GM23338 (cell line): ENCODE measurements at places on chromosomes 7 and 10. TPM values are rescaled to one million over a fixed set of nuclear protein-coding genes. Genes with fewer than 3 reads are reported as not detected.

DNA sequence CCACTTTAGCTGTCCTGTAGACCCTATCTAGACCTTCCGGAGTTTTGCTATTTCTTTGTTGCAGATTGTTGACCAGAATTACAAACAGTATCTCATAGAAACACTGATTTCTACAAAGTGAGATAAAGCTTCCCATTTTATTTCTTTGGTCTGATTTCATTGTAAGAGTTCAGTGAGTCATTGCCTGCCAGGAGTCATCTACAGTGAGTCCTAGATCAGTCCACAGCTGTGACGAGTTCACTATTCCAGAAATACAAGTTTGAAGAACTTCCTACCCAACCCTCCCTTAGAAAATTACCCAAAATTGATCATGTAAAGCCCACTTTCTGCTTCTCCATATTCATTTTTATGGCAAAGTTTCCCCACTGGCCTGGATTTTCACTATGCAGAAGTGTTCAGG, 905.5 kb downstream of the CNTNAP2 start:
- no peak for DNase-seq

- no peak for DNase-seq
Observed at GRCh38 chr10:71985542-71986250, 21.5 kb downstream of the CHST3 start.

DDC gene
- not detected in 2 replicates for polyA plus RNA-seq

- peak; percentile 37 for DNase-seq
Observed at GRCh38 chr10:24858288-24859270, 93.8 kb downstream of the PRTFDC1 start.

DNA sequence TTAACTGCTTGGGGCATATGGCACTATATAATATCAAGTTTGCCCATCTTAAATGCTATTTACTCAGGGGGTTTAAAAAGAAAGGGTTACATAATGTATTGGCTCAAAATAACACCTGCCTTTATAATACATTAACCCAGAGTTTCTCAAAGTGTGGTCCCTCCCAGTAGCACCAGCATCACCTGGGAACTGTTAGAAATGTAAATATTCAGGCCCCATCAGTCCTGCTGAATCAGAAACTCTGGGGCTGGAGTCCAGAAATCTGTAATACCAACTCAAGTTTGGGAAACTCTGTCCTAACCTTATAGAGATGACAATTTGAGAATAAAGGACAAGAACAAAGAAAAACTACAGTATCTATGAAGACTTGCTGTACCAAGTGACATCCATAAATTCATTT, 270.7 kb downstream of the PARD3 start:
- no peak for DNase-seq

CASTOR2 gene
- polyA plus RNA-seq = 3.2 and 4.1 TPM in 2 replicates

- no peak for DNase-seq
Observed at GRCh38 chr7:145434811-145435210, 599.0 kb upstream of the TPK1 start.

SH2D4B gene
- polyA plus RNA-seq = 0.08 TPM in 1 of 2 replicates, not detected in the other

- peak; percentile 35 for DNase-seq
Observed at GRCh38 chr7:152759949-152760853, 649 bp downstream of the ACTR3B start.

BAMBI gene
- 18.7 and 20.1 TPM in 2 replicates for polyA plus RNA-seq

GRCh38 chr10:29067628-29068027, 221.2 kb upstream of the LYZL1 start:
- no peak for DNase-seq

GRCh38 chr10:94673614-94674321, 9.8 kb upstream of the CYP2C18 start:
- no peak for DNase-seq

- no peak for DNase-seq
Observed at GRCh38 chr7:22120391-22121053, 174.8 kb upstream of the CDCA7L start.

DNA sequence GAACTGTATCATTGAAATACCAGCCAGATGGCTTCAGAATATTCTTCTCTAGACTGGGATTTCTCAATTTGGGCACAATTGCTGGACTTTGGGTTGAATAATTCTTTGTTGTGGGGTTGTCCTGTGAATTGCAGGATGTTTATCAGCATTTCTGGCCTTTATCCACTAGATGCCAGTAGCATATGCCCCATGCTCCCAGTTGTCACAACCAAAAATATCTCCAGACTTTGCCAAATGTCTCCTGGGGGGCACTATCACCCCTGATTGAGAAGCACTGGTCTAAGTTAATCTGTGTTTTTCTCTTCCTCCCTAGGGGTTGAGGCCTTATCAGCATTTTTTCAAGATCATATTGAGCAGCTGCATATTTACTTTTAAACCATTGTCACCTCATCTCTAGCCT, 204.9 kb upstream of the SP8 start:
- peak; percentile 31 for DNase-seq

GRCh38 chr10:28280652-28281051, 22.2 kb downstream of the MPP7 start:
- no peak for DNase-seq

GRCh38 chr7:36763132-36763816, 39.0 kb upstream of the AOAH start:
- DNase-seq = peak; percentile 24

DNA sequence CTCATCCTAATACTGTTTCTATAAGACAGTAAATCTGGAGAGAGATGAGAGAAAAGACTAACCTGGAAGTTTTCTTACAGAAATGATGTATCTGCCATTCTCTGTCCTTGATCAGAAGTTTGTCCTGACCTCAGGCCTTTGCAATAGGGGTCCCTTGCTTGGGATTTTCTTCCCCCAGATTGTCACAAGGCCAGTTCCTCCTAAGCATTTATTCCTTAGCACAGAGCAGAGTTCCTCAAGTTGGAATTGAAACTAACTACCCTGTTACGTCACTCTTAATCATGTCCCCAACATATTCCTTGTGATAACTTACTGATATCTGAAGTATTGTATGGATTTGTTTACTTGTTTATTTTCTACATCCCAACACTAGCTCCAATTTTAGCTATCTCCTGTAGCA, 202.1 kb downstream of the COBL start:
- no peak for DNase-seq

- no peak for DNase-seq
Observed at GRCh38 chr10:72104472-72105097, 16.2 kb upstream of the SPOCK2 start.

GRCh38 chr10:10610171-10610570, 407.5 kb upstream of the CELF2 start:
- no peak for DNase-seq

- peak; percentile 17 for DNase-seq
Observed at GRCh38 chr10:95792874-95793285, 36.9 kb downstream of the ENTPD1 start.

MSS51 gene
- 1.1 and 1.9 TPM in 2 replicates for polyA plus RNA-seq

ZNF487 gene
- 2.5 and 2.9 TPM in 2 replicates for polyA plus RNA-seq

ANXA8L1 gene
- not detected in 2 replicates for polyA plus RNA-seq

DNA sequence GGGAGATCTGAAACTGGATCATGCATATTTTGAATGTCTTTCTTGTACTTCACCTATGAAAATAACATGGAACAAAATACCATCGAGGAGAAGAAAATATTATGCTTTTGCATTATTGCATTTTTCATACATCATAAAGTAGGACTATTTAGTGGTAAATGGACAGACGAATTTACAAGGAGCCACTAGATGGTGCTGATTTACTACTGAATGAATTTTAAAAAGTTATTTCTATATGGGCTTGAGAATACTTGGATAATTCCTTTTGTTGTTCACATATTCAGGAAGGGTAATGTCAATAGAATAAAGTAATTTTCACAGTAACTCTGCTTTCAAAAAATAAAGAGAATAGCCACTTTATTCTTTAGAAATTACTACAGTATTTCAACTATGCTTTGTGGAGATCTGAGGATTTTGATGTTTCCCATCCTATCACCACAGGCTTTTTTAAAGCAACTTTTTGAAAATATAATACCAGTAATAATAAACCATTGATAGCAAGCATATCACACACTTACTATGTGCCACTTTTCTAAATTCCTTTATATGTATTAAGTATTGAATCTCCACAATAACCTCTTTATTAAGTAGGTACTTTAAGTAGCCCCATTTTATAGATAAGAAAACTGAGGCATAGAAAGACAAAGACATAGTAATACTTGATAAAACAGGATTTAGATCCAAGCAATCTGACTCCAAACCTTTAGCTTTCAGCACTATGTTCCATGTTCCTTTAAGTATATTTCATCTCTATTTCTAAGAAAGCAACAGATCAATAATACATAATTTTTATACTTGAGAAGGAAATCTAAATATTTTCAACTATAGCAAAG, 38.6 kb downstream of the NEBL start:
- peak; percentile 56 for DNase-seq

GRCh38 chr7:158519633-158520174, 67.9 kb downstream of the PTPRN2 start:
- no peak for DNase-seq

DNA sequence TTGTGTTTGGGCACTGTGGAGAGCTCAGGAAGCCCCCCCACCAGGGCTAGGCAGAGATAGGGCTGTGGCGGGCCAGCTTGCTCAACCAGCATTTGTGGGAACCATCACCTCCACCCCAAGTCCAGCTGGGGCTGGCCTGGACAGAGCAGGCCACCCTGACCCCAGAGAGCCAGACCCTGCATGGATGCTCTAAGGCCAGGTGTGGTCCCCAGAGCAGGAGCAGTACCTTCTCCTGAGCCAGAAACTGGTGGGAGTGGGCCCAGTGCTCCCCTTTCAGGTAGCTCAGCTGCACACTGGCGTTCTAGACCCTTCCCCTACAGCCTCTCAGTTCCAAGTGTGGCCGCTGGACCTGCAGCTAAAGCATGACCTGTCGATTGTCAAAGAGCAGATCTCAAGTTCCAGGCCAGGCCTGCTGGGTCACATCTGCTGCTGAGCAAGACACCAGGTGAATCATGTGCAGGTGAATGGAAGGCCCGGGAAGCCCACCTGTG, 57.2 kb downstream of the RASGEF1A start:
- DNase-seq = no peak

DNA sequence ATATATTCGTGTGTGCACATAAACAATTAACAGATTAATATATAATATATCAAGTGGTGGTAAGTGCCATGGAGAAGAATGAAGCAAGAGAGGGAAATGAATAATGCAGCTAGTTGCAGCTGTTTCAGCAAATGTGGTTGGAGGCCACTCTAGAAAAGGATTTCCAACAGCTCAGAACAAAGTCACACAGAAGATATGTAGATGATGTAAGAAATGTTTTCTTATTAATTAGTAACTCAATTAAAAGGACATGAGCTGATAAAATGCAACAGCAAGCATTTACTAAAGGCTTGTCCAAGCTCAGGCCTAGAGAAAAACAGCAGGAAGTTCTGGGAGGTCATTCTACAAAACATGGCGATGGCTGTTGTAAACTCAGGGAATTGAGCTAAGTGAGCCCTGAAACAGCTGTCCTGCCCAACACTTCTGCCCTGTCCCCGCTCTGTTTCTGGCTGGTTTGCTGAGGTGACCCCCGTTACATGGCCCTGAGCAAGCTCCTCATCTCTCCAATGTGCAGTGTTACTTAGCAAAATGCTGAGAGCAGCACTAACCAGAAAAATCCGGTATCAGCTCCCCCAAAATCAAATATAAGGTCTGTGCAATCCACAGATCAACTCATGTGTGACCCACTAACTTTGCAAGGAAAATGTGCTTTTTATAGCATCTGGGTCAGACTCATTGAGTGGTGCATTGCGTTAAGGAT, 23.4 kb upstream of the C10orf67 start:
- DNase-seq = no peak

ZDHHC6 gene
- polyA plus RNA-seq = 29.0 and 33.7 TPM in 2 replicates

AOC1 gene
- not detected in 2 replicates for polyA plus RNA-seq

GRCh38 chr10:11861811-11862428, 38.8 kb downstream of the PROSER2 start:
- no peak for DNase-seq

NXPH1 gene
- polyA plus RNA-seq = 0.45 and 0.77 TPM in 2 replicates

DNA sequence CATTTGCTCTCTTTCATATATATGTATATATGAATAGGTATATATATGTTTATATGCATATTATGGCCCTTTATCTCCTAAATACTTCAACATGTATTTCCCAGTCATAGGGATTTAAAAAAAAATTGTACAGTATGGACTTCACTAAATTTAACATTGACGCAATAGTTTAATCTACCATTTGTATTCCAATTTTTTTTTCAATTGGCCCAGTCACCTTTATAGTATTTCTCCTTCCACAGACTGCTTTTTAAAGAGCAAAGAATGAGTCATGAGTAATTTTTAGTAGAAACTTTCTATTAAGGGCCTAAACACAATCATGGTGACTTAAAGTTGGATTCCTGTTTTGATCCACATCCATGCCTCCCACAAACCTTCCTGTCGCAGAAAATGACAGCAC, 20.5 kb downstream of the CCSER2 start:
- no peak for DNase-seq

DNA sequence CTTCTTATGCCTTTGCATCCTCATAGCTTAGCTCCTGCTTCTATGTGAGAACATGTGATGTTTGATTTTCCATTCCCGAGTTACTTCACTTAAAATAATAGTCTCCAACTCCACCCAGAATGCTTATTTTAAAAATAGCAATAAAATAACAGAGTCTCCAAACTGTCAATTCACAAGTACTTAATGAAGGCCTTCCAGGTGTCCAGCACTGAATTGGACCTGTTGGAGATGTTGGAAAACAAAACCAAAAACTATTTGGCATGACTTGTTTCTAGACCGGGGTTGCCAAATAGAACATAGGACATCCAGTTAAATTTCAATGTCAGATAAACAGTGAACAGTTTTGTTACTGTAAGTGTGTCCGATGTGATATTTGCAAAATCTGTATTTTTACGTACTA, 208.1 kb upstream of the DKK1 start:
- DNase-seq = no peak

SPDYE2B gene
- polyA plus RNA-seq = 1.7 TPM in 1 of 2 replicates, not detected in the other

DNA sequence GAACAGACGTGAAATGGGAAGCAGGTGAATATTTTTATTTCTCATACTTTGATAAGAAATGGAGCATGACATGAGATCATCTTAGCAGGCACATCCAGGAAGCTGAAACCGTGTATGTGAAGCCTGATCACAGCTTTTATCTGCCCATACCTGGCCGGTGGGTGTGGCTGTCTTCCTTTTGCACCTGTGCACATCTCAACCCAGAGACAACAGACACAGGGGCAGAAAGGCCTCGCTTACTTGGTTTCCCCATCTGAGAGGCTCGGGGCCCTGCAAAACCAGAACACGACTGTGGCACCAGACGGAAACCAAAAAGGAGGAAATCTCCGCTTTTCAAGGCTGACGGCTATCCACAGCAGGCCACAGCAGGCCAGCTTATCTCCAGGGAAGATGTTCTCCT, 116.4 kb downstream of the TCERG1L start:
- no peak for DNase-seq

DNA sequence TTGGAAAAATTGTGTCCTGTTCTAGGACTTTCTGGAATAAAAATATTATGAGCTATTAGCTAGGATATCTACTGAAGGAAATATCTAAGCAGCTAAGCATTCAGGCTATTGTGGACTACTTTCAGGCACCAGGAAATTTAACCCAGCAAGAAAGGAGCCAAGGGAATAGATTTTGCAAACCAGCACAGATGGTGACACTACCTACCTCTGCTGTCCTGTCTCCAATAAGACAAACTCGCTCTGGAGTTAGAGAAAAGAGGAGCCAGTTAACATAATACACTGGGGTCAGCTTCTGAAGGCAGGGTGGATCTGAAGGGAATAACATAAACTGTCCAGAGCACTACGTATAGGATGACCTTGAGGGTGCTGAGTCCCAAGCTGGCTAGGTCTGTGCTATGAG, 223.7 kb upstream of the PRSS58 start:
- DNase-seq = peak; percentile 38

SEMA3E gene
- polyA plus RNA-seq = 15.4 and 15.7 TPM in 2 replicates

GRCh38 chr10:25952857-25953256, 18.8 kb downstream of the MYO3A start:
- no peak for DNase-seq
